ENCODE measurements at places on chromosomes 5 and 9.

DNA sequence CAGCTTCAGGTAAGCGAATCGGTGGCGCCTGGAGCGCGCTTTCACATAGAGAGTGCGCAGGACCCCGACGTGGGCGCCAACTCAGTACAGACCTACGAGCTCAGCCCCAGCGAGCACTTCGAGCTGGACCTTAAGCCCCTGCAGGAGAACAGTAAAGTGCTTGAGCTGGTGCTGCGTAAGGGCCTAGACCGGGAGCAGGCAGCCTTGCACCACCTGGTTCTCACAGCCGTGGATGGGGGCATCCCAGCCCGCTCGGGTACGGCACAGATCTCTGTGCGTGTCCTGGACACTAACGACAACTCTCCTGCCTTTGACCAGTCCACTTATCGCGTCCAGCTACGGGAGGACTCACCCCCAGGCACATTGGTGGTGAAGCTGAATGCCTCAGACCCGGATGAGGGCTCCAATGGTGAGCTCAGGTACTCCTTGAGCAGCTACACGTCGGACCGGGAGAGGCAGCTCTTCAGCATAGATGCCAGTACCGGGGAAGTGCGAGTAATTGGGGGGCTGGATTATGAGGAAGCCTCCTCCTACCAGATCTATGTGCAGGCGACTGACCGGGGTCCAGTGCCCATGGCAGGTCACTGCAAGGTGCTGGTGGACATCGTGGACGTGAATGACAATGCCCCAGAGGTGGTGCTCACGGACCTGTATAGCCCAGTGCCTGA is 1.1 kb downstream of the PCDHAC2 start:
- no peak for DNase-seq

DNA sequence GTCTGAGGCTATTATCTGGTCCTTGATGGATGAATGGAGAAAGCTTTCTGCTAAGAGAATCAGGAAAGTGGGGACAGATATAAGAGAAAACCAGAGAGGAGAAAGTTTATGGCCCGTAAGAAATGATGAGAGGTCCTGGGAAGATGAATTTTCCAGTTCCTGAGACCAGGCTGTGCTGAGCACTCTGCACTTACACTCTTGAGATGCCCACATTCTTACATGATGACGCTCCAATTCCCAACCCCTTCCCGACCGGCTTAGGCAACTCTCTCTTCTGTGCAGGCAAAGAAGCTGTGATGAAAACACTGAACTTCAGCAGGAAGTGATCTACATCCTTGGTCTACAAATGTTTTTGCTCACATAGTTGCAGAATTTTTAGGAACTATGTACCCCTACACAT is 417.0 kb downstream of the ARHGEF28 start:
- no peak for DNase-seq

- DNase-seq, result peak; percentile 45
Measured at GRCh38 chr9:129944506-129945116, 98.4 kb downstream of the FNBP1 start.

GRCh38 chr9:21121079-21121478 is 20.6 kb downstream of the IFNW1 start:
- no peak for DNase-seq

GRCh38 chr5:32802764-32803163 is 91.6 kb downstream of the NPR3 start:
- DNase-seq, result no peak

DNA sequence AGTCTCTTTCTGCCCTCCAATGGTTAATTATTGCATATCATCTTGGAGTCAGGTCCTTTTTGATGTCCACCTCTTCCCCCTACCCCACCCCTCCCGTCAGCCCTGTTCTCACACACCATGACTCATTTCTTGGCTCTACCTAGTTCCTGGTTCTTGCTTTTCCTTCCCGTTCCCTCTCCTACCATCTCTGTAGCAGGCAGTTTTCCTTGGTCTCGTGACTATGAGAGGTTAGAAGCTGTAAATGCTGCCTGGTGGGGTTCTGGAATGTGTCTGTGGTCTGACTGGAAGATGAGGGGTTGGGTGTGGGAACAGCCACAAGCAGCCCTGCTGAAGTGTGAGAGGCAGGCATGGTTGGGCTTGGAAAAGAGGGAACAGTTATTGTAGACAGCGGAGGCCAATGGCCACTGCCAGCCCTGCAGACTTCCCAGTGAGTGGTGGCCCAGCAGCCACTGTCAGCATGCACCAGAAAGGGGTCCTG is 18.2 kb downstream of the SLC22A5 start:
- no peak for DNase-seq

DNA sequence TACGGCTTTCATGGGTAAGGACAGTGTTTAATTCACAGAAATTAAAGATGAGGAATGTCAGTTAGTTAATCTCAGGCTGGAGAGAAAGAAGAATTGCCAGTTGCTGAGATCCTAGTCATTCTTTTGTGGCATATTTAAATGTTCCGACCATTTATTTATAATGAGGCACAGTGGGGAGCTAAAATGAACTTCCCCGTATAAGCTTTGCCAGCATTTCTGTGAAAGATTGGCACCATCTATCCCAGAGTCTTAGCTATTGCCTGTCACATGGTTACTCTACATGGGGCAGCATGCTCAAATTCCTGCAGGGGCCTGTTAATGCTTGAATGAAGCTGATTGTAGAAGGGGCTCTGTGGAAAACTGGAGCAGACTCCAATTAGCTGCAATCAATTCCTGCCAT is 314.1 kb downstream of the PRELID2 start:
- no peak for DNase-seq

DNA sequence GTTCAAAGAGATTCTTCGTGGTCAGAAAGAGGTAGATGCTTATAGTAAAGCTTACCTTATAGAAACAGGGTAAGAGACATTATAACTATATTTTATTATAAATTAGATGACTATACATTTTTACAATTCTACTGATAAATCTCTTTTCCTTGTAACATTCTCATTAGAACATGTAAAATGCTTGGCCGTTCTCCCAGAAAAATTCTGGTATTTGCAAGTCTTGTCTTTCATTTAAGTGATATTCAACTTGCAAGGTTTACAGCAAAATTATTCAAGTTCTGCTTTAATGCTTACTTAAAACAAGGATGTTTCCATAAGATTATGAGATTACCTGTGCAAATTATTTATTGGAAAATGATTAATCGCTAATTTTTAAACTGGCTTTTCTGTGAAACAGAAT is 41.3 kb upstream of the CDH18 start:
- no peak for DNase-seq

Data from NAMALWA (cell line).